NCI-H1105 (cell line): ENCODE measurements at places on chromosomes 5 and 9.

DNA sequence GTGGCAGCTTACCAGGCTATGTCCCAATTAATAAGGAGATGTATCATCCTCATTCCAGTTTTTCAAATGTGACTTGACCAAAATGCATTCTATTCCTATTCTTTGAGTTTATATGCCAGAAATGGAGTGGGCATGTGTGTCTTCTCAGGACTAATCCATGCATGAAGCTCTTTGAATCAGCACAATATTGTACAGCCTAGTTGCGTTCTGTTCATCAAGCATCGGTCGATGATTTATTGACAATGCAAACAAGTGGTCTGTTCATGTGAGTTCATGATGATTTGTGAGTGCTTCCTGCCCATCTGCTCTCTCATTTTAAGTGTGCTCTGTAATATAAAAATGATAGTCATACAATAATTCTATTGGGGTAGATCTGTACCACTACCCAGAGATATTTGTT, 48.3 kb downstream of the PALM2AKAP2 start:
- DNase-seq: no peak

GRCh38 chr5:153796527-153796926, 242.2 kb downstream of the FAM114A2 start:
- DNase-seq: no peak

GRCh38 chr9:123922431-123922830, 7.5 kb downstream of the DENND1A start:
- no peak for DNase-seq

GRCh38 chr9:137300567-137301080, 1.4 kb downstream of the NRARP start:
- DNase-seq: no peak

- no peak for DNase-seq
These were observed 69.8 kb downstream of the RPS23 start for GRCh38 chr5:82208371-82208770.
